Frontal cortex (tissue), 4 donors: ENCODE measurements at places on chromosomes 5 and 9. TPM values are rescaled to one million over a fixed set of nuclear protein-coding genes. Genes with fewer than 3 reads are reported as not detected.

- DNase-seq: no peak
These were observed 48.2 kb downstream of the CXXC5 start for GRCh38 chr5:139696167-139696893.

DNA sequence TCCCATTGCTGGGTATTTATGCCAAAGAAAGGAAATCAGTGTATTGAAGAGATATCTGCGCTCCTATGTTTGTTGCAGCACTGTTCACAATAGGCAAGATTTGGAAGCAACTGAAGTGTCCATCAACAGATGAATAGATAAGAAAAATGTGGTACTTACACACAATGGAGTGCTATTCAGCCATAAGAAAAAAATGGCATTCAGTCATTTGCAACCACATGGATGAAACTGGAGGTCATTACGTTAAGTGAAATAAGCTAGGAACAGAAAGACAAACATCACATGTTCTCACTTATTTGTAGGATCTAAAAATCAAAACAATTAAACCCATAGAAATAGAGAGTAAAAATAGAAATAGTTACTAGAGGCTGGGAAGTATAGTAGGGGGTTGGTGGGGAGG, 1133.1 kb upstream of the ACO1 start:
- no peak for DNase-seq

The TOR2A gene
- 7.3 TPM for total RNA-seq

The SLC22A4 gene
- total RNA-seq: 1.6 TPM

The PCDHB11 gene
- 13.0 TPM for total RNA-seq
